Progenitor cell of endocrine pancreas (in vitro differentiated cells): ENCODE measurements at places on chromosomes 2 and 18. TPM values are rescaled to one million over a fixed set of nuclear protein-coding genes. Genes with fewer than 3 reads are reported as not detected.
A peak's percentile ranks its signal among the peaks of the same experiment; 100 is the strongest.

SMAD7 gene
- 24.3 and 27.8 TPM in 2 replicates for total RNA-seq

PIEZO2 gene
- total RNA-seq, result 1.7 TPM in 2 replicates

MPV17 gene
- 56.0 and 60.4 TPM in 2 replicates for total RNA-seq

CNRIP1 gene
- total RNA-seq, result not detected in 2 replicates

PSTPIP2 gene
- 6.1 and 7.0 TPM in 2 replicates for total RNA-seq

HEATR5B gene
- 22.0 and 22.2 TPM in 2 replicates for total RNA-seq

CYBRD1 gene
- total RNA-seq, result 2.3 and 2.5 TPM in 2 replicates

EPB41L3 gene
- total RNA-seq, result 41.7 and 49.8 TPM in 2 replicates

POTEI gene
- 4.9 and 5.6 TPM in 2 replicates for total RNA-seq

ZNF142 gene
- 42.2 and 43.1 TPM in 2 replicates for total RNA-seq

DNA sequence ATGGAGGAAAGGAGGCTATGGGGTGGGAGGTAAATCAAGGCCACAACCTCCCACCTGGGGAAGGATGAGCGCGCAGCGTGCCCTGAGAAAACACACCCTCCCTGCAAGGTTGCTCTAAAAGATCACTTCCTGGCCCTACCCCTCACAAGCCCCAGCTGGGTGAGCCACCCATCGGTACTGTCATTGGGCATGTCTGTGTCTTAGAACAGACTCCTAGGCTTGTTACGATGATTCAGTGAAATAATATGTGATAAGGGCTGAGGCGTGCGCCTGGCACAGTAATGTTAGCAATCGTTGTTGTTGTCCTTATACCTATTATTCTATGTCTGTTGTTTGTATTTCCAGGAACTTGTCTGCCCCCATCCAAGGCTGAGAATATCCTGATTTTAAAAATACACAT, 175.1 kb downstream of the ZFP36L2 start:
- H3K36me3 ChIP-seq, result no peaks in the 10 kb centered on the region
- H3K27ac ChIP-seq, result no peak overlapping the region
- H3K27me3 ChIP-seq, result peaks cover 5% of the 10 kb centered on the region
- H3K4me3 ChIP-seq, result no peak overlapping the region

- no peak overlapping the region for H3K27ac ChIP-seq
- H3K4me1 ChIP-seq, result peaks cover 9% of the 10 kb centered on the region
- H3K36me3 ChIP-seq, result no peaks in the 10 kb centered on the region
Observed at GRCh38 chr2:217998926-217999594, 3.7 kb downstream of the TNS1 start.

DNA sequence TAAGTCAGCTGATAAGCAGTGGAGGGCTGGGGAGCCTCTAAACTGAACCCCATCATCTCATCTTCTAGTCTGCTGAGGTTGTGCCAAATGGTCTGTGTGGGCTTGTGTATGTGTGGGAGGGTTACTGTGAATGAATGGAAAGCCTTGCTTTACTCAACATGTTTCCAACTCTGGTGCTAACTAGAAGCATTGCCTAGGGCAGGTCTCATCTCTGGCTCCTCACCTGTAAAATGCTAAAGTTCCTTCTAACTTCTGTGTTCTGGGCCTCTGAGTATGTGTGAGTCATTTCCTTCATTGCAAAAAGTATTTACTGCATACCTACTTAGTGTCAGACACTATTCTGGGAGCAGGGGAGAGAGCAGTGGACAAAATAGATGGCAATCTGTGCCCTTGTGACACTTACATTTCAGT, 1.3 kb downstream of the LIPG start:
- DNase-seq, result no peak
- H3K4me1 ChIP-seq, result peaks cover 28% of the 10 kb centered on the region
- H3K4me3 ChIP-seq, result peak overlapping the region; percentile 84
- no peak overlapping the region for H3K27ac ChIP-seq

GRCh38 chr2:239462671-239463506, 62.1 kb upstream of the HDAC4 start:
- H3K4me3 ChIP-seq, result no peak overlapping the region
- no peaks in the 10 kb centered on the region for H3K36me3 ChIP-seq
- DNase-seq, result peak; percentile 5

- H3K4me1 ChIP-seq, result peaks cover 3% of the 10 kb centered on the region
- no peaks in the 10 kb centered on the region for H3K36me3 ChIP-seq
- no peak overlapping the region for H3K27ac ChIP-seq
Observed at GRCh38 chr2:120524174-120524573, 178.2 kb downstream of the INHBB start.

DNA sequence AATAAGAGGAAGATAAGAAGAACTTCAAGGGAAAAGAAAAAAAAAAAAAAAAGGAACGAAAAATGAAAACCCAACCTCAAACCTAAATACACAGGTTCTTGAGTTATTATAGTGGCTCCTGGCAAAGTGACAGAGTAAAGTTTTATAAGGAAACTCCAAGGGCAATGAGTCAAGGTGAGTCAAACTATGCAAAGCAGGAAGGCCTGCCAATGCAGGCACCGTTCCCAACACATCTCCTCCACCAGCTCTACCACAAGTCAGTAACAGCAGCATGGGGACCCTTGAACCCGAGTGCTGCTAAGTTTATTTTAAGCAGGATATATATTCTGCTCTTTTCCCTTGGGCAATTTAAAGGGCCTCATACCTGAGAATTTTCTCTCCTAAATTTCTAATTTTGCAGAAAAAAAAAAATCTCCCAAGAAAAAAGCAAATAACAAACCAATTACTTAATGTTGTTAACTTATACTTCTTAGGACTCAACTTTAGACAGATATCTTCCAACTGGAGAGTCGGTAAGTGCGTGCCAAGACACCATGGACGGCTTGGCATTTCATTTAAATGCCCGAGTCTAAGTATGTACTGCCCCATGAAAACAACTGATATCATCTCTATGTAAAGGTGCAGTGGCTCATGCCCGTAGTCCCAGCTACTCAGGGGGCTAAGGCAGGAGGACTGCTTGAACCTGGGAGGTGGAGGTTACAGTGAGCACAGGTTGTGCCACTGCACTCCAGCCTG, 75.7 kb upstream of the TFCP2L1 start:
- peaks cover 3% of the 10 kb centered on the region for H3K4me1 ChIP-seq
- no peak for DNase-seq
- H3K4me3 ChIP-seq, result no peak overlapping the region

GRCh38 chr2:192146069-192147015, 48.4 kb downstream of the TMEFF2 start:
- H3K27me3 ChIP-seq, result no peaks in the 10 kb centered on the region
- DNase-seq, result no peak
- no peaks in the 10 kb centered on the region for H3K4me1 ChIP-seq
- no peak overlapping the region for H3K4me3 ChIP-seq
- no peak overlapping the region for H3K27ac ChIP-seq

- peaks cover 1% of the 10 kb centered on the region for H3K4me1 ChIP-seq
- peaks cover 8% of the 10 kb centered on the region for H3K27me3 ChIP-seq
- H3K4me3 ChIP-seq, result no peak overlapping the region
- H3K36me3 ChIP-seq, result no peaks in the 10 kb centered on the region
Observed at GRCh38 chr2:73896362-73897239, 3.8 kb downstream of the ACTG2 start.

- DNase-seq, result no peak
- no peaks in the 10 kb centered on the region for H3K36me3 ChIP-seq
- no peak overlapping the region for H3K4me3 ChIP-seq
- H3K27ac ChIP-seq, result no peak overlapping the region
- no peaks in the 10 kb centered on the region for H3K27me3 ChIP-seq
- H3K4me1 ChIP-seq, result peaks cover 46% of the 10 kb centered on the region
Observed at GRCh38 chr18:22473366-22473765, 55.7 kb upstream of the CTAGE1 start.

GRCh38 chr18:34875150-34875549, 165.1 kb downstream of the DTNA start:
- peaks cover 4% of the 10 kb centered on the region for H3K4me1 ChIP-seq
- DNase-seq, result no peak
- no peaks in the 10 kb centered on the region for H3K27me3 ChIP-seq
- H3K4me3 ChIP-seq, result no peak overlapping the region
